Ascending aorta (tissue), 2 donors: ENCODE measurements at places on chromosomes 4 and X. TPM values are rescaled to one million over a fixed set of nuclear protein-coding genes. Genes with fewer than 3 reads are reported as not detected.

- no peak for DNase-seq
These were observed 78.2 kb downstream of the ZNF827 start for GRCh38 chr4:145860446-145860845.

DNA sequence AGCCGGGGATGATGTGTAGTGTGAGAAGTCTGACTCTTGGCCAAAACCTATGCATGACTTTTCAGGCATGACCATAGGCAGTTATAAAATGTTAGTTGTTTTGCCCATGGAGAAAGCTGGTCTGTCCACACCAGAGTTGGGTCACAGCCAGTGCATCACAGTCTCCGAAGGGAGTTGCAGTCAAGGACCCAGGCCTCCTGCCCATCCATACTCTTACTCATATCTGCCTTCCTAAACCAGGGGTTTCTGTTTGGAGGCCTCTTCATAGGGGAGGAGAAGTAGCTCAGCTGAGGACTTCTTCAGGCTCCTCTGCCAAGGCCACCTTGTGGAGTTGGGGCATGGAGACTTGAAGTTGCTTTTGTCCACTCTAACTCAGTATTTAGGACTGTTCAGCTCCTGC lies 1008.3 kb downstream of the PCDH18 start:
- DNase-seq: no peak

- no peak for DNase-seq
These were observed 13.7 kb downstream of the ATP5ME start for GRCh38 chr4:660401-660800.

GRCh38 chr4:13840502-13841190 lies 213.1 kb upstream of the BOD1L1 start:
- DNase-seq: no peak

- DNase-seq: no peak
These were observed 12.4 kb downstream of the SLC34A2 start for GRCh38 chr4:25667931-25668557.

DNA sequence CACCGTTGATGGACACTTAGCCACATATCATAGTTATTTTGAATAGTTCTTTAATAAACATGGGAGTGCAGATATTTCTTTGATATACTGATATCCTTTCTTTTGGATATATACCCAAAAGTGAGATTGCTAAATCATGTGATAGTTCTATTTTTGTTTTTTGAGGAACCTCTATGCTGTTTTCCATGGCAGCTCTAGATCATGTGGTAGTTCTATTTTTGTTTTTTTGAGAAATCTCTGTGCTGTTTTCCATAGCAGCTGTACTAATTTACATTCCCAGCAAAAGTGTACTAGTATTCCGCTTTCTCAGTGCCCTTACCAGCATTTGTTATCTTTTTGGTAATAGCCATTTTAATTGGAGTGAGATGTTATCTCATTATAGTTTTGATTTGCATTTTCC lies 3.6 kb downstream of the SH3BGRL start:
- no peak for DNase-seq

DNA sequence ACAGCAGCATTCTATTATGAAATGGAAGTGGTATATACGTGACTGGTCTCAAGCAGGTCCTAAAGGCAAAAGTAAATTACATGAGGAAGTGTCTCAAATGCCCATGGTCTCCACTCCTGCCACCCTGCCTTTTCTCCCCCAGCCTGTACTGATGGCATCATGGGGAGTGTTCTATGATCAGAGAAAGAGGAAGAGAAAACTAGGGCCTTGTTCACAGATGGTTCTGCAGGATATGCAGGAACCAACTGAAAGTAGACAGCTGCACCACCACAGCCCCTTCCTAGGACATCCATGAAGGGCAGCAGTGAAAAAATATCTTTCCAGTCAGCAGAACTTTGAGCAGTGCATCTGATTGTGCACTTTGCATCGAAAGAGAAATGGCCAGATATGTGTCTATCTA lies 901.5 kb downstream of the ARAP2 start:
- DNase-seq: no peak

DNA sequence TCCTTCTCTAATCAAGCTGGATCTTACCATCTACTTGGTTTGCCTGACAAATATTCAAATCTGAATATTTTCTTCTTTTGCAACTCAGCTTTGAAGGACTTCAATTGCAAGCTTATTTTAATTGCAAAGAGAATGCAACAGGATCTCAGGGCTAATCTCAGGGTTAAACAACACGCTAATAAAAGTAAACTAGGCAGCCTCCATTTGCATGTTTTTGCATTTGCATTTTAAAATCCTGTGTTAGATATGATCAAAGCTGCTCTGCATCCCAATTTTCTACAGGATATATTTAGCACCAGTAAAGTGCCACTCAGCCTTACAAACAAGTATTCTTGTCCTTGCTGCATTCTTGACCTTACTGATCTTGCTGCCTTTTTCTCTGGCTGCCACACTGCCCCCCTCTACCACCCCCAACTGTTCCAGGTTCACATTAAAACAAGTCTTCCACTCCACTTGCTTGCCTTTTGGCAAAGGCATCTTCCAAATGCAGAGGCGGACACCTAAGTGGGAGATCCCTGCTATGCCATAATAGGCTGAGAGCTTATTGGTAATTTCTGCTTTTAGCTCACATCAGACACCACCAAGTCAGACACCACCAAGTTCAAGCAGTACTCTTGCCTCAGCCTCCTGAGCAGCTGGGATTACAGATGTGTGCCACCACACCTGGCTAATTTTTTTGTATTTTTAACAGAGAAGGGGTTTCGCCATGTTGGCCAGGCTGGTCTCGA lies 48.1 kb downstream of the GPRIN3 start:
- DNase-seq: no peak

DNA sequence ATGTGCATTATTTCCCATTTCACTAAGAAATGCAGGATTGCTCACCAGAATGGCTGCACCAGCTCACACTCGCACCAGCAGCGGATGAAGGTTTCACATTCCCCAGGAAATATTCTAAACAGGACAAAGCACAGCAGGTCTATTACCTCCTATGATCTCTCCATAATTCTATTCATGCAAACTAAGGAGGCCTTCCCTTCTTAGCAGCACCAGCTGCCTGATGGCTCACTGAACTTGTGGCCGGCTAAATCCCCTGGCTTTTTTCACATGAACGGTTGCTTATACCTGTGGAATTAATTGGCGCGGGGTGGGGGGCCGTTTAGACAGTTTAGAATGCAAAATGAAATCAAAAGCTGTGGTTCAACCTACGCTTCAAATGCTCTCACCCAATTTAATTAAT lies 73.5 kb upstream of the SRD5A3 start:
- DNase-seq: no peak

GRCh38 chr4:89562746-89563145 lies 255.1 kb upstream of the GPRIN3 start:
- no peak for DNase-seq

- no peak for DNase-seq
These were observed 17.5 kb upstream of the CORIN start for GRCh38 chr4:47855350-47855749.

GRCh38 chrX:119186763-119187162 lies 49.3 kb upstream of the PGRMC1 start:
- no peak for DNase-seq

DNA sequence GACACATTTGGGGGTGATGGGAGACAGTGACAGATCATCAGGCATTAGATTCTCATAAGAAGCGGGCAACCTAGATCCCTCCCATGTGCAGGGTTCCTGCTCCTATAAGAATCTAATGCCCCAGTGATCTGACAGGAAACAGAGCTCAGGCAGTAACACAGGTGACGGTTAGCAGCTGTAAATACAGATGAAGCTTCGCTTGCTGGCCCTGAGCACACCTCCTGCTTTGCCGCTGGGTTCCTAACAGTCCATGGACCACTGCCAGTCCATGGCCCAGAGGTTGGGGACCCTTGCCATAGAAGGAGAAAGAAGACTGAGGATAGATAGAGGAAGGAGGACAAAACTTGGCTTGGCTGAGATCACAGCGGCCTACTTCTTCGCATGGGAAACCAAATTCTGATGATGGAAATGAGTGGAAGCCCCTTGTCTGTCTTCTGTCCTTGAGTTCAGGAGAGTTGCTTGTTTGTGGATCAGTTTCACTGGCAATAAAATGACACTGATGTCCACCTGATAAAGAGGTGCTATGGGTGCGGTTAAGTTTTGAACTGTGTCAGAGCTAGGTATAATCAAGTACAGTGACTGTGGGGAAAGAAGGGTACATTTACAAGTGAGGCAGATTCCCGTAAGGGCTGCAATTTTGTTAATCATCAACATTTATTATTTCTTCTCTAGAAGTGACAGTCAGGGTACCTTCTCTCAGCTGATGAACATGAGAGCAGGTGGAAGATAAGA lies 1.7 kb upstream of the TIFA start:
- DNase-seq: no peak

DNA sequence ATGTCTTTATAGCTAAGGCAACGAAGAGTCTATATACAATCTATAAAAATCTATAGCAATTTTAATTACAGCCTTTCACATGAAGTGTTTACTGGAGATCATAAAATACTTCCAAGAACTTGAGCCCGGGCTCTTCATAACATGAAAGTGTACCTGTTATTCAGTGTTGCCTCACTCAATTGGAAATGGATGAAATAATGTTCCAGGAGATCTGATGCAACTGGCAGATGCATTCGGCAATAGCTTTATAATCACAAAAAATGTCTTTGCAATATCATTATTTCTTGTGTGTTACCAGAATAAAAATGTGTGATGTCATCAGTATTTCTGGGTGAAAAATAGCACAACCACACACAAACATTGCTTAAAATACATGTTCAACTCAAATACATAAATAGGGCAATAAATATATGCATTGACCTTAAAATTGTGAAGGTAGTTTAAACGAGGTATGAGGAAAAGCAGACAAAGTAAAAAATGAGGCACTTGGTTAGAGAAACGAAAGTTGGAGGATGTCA lies 1266.8 kb upstream of the PCDH7 start:
- DNase-seq: no peak

GRCh38 chr4:182803235-182803634 lies 114.0 kb downstream of the DCTD start:
- no peak for DNase-seq

GRCh38 chrX:39574178-39574577 lies 523.6 kb downstream of the BCOR start:
- DNase-seq: no peak

- DNase-seq: no peak
These were observed 26.8 kb downstream of the ANKRD17 start for GRCh38 chr4:73231518-73232487.

DNA sequence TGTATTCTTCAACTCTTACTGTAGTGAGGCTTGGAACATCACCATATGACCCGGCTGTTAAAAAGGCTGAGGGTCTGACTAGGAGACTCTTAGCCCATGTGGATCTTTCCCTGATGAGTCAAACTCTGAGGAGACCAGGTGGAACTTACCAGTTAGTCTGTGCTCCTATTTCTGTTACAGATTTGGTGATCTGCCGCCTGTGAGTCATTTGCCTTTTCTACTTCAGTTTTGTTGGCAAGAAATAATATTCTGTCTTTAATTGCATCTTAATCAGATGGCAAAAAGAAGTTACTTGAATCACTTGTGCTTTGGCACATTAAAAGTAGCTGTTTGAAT lies 48.4 kb downstream of the MTM1 start:
- DNase-seq: no peak

DNA sequence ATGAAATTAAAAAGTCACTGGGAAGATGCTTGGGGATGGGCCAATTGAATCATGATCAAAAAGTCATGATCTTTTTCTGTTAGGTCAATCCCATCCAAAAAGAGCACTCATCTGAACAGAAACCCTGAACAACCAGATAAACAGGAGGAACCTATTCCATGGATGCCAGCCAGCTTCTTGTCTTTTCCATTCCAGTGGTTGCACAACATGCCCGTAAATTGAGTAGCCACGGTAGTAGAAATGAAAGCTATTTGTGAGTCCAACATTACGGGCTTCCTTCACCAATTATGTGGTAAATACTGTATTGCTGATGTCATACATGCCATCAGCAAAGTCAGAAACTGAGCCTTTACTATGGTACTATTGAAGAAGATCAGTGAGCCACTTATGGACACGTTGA lies 982.4 kb upstream of the HS3ST1 start:
- DNase-seq: no peak

DNA sequence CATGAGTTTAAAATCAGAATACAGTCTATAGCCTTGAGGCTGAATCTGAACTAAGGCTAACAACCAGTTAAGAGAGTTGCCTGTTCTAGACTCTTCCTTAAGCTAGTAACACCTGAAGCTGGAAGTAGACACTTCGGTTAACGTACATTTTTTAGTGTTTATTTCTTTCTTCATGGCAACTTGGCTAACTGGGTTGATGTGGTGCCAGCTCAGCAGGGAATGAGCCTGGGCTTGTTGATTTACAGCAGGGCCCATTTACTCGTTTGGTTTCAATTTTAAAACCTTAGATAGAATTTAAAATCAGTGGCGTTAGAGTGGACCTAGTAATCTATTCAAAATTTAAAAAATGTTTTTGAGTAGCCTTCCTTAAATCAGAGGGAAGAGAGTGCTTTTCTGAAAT lies 137.6 kb upstream of the ESX1 start:
- DNase-seq: no peak

DNA sequence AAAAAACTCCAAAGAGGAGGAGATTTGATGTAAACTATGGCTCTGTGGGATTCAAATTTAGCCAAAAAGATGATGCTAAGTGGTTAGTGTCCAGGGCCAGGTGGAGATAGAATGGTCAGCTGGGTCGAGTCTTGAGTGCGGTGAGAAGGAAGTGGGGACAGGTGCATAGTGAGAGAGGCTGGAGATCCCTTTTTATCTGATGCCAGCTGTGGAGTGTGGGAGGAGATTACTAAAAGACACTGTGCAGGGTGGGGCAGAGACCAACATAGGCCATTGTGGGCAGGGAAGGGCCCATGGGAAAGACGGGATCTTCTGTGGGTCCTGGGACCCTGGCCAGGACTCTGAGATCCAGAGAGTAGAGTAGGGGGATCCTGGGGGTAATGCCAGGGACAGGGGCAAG lies 34.6 kb upstream of the LEF1 start:
- no peak for DNase-seq

DNA sequence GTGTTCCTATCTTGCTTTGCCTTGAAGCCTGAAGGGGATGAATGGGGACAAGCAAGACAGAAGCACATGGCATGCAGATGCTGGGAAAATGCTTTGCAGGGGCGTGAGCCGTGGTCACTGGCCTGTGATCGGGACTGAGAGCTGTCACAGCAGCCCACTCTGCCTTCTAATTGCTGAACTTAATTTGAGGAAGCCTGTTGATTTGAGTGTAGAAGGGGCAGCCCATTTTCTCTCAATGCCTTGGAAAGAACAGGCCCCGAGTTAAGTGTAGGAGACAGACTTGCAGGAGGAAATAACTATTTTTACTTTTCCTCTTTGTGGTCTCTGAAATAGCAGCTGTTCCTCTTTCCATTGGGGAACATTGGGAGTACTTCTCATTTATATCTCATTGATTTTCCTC lies 26.1 kb upstream of the TBC1D1 start:
- DNase-seq: no peak

GRCh38 chr4:30904215-30904555 lies 184.0 kb downstream of the PCDH7 start:
- DNase-seq: no peak

The RAB33A gene
- 0.32 TPM for total RNA-seq

The NSG1 gene
- total RNA-seq: not detected

The RNF212 gene
- total RNA-seq: not detected

The FBXL5 gene
- 59.0 TPM for total RNA-seq

The POU3F4 gene
- total RNA-seq: not detected

The SATL1 gene
- not detected for total RNA-seq

The ALPK1 gene
- 8.7 TPM for total RNA-seq

The FSTL5 gene
- not detected for total RNA-seq

The TLR1 gene
- 1.1 TPM for total RNA-seq

The ZFP42 gene
- total RNA-seq: not detected
